ENCODE measurements at places on chromosomes 3 and 15.

GRCh38 chr15:66482539-66482938 is 15.0 kb downstream of the SNAPC5 start:
- no peak for DNase-seq

GRCh38 chr15:63712828-63713520 is 115.8 kb downstream of the FBXL22 start:
- DNase-seq: no peak

DNA sequence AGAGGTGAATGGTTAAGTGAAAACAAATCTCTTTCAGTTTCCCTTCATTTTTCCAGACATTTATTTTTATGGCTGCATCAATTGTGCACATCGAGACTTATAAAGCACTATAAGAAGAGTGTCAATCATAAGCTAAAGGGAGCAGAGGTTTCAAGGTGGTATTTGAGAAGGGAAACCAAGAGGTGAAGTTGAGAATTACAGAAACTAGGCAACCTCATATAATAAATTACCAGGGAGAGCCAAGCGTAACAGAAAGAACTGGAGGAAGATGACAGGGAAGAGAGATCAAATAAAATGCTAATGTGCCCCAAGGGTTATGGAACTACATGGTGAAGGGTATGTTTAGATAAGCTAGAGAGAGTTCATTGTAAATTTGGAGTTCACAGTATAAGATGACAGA is 6.3 kb upstream of the CCDC54 start:
- DNase-seq: no peak

DNA sequence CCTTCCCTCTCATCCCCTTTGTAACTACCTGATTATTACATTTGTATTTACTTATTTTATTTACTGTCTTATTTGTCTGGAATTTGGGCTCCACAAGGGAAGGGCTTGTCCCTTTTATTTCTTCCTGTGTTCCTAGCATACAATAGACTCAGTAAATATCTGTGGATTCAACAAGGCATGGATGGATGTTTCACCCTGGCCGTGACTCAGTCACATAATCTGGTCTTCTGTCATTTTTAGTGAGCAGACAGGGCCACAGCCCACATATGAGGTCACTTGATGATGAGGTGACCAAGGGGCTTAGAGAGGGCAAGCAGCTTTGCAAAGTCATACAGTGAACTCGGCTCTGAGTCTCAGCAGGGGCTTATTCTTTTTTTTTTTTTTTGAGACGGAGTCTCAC is 7.8 kb upstream of the DAG1 start:
- DNase-seq: peak; percentile 26

GRCh38 chr3:118842147-118842863 is 192.3 kb downstream of the IGSF11 start:
- no peak for DNase-seq

DNA sequence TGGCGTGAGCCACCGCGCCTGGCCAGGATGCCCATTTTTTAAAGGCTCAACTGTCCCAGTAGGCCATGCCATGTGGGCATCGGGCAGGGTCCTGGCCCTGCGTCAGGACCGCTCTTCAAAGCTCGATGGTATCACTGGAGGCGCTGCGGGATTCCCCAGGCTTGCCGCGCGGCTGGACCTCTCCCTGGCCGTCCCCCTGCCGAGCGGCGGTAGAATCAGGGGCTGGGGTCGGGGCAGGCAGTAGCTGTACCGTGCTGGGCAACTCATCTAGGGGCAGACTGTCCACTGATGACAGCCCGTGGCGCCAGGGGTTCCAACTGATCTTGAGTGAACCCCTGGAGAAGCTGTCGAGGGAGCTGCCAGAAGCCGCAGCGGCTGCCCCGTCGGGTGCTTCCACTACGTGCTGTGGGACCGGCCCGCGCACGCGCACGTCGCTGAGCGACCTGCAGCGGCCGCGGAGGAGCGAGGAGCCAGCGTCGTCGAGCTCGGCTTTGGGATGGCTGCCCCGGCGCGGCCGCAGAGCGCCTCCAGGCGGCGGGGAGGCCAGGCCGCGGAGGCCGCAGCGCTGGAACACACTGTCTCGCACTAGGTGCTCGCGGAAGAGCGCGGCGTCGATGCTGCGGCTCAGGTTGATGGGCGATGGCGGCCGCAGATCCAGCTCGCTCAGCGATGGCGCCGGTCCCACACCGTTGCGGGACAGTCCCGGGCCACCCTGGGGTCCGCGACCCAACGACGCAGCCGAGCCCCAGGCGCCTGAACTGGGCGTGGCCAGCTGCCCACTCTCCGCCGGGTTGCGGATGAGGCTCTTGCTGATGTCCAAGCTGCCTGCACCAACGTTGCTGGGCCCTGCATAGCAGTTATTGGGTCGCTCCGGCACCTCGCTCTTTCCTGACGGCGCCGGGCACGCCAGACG is 5.8 kb downstream of the PRRT3 start:
- peak; percentile 79 for DNase-seq

GRCh38 chr3:37766797-37767776 is 94.6 kb upstream of the CTDSPL start:
- no peak for DNase-seq

DNA sequence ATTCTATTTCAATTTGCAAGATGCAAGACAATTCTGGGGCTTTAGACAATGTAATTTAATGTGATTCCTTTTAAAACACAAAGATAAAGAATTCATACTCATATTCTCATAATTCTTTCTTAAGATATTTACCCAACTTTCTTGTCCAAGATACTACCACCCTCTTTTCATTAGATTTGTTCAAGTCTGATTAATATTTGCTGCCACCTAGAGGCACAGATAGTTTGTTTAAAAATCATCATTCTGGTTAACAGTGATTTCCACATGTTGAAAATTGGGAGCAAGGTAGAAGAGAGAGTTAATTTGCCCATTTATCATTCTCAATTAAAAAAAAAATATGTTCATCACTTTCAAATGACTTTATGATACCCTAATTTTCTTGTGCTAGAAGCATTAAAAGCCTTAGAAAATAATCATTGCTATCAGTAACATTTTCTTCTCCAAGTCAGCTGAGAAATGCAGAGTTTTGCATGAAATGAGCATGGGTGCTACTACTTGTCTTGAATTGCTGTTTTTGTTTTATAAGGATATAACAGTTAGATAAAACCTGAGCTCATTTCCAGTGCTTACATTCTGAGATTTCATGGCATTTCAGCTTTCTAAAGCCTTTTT is 11.6 kb downstream of the TAMM41 start:
- peak; percentile 36 for DNase-seq

DNA sequence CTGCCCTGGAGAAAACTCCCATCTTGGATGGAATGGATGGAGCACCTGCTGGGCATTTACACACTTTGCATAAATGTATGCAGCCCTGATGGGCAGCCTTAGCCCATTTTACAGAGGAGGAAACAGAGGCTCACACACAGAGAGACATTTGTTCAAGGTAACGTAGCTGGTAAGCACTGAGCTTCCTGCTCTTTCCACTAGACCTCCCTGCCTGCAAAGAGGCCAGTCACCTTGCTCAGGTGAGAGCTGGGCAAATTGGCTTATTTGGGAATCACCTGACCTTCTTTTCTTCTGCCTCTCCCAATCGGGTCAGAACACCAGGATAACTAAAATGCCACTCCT is 51.4 kb upstream of the FLNB start:
- DNase-seq: no peak

DNA sequence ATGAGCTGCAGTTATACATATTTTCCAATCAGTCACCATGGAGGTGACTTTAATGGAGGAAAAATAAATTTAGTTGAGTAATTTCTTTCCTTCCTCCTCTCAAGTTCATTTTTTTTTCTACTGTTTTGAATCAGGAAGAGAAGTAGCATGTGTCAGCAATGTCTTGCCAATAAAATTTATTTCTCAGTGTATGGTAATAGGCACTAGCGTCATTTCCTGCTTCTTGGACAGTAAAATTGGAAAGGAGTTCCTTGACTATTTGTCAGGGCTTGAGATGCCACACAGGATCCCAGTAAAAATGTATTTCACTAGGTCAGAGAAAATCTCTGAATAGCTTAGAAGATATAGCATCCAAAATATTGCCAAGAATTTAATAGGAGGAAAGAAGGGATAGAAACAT is 605.9 kb downstream of the ROBO1 start:
- no peak for DNase-seq

- no peak for DNase-seq
Measured at GRCh38 chr3:177591379-177591778, 394.1 kb upstream of the TBL1XR1 start.

DNA sequence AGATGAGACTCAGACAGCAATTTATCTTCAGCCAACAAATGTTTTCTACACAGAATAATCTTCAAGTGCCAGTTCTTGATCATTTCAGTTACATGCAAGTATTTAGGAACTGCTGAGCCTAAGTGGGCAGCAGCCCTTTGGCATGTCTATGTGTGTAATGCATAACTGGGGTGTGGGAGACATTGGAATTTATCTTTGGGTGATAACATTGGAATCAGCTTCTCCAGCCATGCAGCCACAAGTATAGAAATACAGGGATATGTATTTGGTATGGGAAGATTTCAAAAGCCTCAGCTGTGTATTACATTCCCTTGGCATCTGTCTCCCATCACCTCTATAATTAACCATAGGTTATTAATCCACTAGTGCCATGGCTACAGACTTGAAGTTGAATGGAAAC is 63.4 kb upstream of the FOXP1 start:
- DNase-seq: no peak

DNA sequence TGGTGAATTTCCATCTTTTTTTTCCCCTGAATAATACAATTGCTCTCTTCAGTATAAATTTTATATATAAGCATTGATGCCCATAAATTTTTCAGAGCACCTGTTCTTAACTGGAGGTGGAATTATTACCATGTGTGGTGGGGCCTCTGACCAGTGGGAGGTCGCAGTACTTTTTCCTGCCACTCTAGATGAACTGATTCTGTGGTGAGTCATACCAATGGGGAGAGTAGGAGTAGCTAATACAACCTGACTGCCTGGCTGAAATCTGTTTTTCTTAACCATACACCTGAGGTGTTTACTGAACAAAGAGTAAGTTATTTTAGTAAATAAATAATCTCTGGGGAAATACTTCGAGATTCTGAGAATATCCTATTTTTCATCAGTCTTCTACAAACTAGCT is 67.2 kb downstream of the UNC13C start:
- DNase-seq: no peak

DNA sequence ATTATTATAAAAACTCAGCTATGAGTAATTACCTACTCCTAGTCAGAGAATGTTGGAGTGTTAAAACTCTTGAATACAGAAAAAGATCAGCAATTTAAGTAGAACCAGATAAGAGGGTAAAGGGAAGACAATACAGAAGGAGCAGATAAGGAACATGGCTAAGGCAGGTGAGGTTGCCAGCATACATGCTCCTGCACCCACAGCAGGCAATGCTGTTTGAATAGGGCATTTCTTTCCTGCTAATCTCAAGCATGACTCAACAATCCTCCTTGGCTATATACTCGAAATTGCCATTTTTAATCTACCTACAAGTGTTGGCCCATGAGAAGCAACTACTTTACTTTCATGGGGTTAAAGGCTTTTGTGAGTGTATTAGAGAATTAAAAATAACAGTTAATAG is 494.5 kb downstream of the DIPK2A start:
- no peak for DNase-seq

DNA sequence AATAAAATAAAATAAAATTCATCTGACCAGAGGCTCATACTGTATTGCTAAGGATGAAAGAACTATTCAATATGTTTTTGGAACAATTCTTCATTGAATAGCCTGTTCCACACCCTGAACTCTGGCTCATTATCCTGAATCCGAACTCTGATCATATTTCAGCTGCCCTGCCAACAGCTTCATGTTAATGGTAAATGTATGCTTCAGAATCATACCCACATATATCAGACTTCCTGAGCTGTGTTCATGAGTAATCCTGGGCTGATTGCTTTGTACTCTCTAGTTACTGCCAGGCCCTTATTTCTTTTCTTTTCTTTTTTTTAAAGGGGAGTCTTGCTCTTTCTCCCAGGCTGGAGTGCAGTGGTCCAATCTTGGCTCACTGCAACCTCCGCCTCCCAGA is 11.8 kb downstream of the INO80 start:
- no peak for DNase-seq

- peak; percentile 93 for DNase-seq
Measured at GRCh38 chr3:142968319-142969025, 5.0 kb upstream of the PAQR9 start.

- DNase-seq: no peak
Measured at GRCh38 chr3:184359610-184360009, 1.8 kb downstream of the CLCN2 start.

DNA sequence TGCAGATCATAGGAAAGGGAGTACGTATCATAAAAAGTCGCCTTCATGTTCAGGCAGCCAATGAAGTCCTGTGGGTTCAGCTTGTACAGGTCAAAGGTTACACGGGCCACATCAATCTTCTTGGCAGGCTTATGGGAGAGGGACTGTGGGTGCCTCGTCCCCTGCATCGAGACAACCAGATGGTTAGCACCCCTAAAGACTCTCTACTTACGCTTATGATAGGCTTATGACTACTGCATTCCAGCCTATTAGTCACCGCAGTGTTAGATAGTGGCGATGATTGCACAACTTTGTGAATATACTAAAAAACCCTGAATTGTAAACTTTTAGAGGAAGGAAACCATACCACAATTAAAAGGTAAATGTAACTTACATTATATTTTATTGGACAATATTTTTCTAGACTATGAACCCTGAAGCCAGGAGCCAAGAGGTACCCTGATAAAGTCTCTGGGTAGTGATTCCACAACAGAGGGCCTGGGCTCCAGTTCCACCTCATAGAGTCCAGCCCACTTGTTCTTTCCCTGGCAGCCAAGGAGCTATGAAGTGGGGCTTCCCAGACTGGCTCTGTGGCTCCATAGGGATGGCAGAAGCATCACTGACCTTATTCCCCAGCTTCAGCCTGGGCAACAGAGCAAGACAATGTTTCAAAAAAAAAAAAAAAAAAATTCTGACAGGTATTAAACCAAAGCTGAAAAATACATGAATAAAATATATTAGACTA is 2.5 kb upstream of the FANCD2 start:
- no peak for DNase-seq

- no peak for DNase-seq
Measured at GRCh38 chr15:48451241-48451640, 120.0 kb downstream of the DUT start.

GRCh38 chr15:35958021-35958420 is 412.1 kb upstream of the DPH6 start:
- DNase-seq: no peak

Data from hematopoietic multipotent progenitor cell treated with erythropoietin and hydrocortisone succinate and interleukin-3 and kit ligand, for 8 days (in vitro differentiated cells).